ENCODE measurements at places on chromosomes 2 and 18.

- no peak for DNase-seq
These were observed 367.8 kb downstream of the LRRTM1 start for GRCh38 chr2:79936715-79937114.

GRCh38 chr2:9394816-9395215 lies 28.5 kb downstream of the ITGB1BP1 start:
- no peak for DNase-seq

DNA sequence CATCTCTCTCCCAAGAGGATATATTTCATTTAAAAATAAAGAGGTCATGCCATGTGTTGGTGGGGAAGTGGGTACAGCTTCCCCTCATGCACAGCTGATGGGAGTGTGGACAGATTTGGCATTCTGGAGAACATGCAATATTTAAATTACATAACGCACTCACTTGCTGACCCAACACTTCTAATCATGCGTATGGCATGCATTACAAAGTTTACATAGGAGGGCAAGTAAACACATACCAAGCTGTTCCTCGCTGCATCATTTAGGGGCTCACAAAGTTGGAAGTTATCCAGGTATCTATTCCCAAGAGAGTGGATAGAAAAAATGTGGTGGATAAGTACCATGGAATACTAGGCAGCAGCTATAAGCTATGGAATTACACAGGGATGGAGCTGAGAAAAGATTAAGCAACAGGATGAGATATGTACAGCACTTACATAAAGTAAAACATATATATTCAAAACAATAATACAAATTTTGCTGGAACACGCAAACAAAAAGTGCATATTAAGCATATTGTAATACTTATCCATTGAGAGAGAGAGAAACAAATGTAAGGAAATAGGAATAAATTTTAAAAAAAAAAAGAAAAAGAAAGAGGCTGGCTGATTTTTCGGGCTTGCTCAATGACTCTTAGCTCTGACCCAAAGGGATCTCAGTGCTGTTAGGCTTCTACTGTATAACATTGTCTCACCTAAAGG lies 11.0 kb downstream of the CYP1B1 start:
- DNase-seq: no peak

- DNase-seq: no peak
These were observed 12.8 kb downstream of the TANK start for GRCh38 chr2:161172901-161173540.

- DNase-seq: no peak
These were observed 582.1 kb upstream of the SETBP1 start for GRCh38 chr18:44098551-44099098.

- DNase-seq: no peak
These were observed 429.4 kb downstream of the ARHGAP15 start for GRCh38 chr2:143558665-143559064.

GRCh38 chr2:215354771-215355695 lies 43.2 kb downstream of the ATIC start:
- no peak for DNase-seq

DNA sequence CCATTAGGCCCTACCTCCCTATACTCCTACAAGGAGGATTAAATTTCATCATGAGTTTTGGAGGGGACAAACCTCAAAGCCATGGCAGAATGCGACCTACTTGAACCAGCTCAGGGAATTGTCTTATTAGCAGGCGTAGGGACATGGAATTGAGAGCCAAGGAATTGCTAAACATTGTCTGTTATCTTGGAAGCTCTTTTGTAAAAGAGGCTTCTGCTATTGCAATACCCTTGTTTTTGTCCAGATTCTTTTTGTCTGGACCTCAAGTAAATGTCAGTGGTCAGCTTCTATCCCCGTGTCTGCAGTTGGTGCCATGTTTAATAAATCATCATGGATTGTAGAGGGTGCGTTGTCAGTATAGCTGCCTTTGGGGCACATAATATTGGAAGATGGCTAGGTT lies 62.3 kb downstream of the RHBDD1 start:
- DNase-seq: no peak

DNA sequence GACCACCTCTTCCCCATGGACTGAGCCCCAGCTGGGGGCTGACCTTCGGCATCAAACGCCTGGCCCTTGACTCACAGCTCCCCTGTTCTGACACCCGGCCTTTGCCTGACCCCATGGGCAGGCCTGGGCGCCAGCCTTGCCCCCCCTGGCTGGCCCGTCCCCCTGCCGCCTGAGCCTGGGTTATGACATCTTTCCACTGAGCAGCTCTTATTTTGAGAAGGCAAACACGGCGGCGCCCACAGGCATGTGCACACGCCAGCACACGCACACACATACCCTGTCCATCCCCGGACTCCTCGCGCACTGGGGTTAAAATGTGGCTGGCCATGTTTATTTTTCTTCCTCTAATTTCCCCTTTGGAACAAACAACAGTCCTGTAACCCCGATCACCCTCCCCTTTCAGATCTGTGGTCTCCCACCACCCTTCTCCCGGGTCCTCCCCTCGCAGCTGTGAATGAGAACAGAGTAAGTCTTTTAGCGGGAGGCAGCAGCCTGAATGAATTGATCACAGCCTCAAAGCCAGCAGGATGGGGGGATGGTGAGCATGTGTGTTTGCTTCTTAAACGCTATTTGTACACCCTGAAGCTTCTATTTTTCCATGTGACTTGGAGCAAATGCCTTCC lies 11.8 kb upstream of the ATOH8 start:
- DNase-seq: no peak

DNA sequence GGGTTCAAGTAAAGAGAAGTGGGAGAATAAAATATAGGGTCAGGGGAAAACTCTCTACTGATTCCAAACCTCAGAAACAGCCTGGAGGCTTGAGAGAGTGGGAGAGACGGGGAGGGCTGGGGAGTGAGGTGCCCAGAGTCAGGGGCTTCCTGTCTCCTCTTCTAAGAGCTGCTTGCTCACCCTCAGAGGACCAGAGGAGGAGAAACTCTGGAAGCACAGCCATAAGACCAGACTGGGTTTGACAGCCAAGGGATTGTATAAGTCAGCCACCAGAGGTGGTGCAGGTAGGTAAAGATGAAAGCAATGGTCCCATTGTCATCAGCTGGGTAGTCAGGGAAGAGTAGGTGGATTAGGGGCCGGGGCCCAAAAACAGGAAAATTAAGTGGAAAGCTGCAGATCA lies 259.4 kb downstream of the TNS1 start:
- no peak for DNase-seq

GRCh38 chr2:217652761-217653639 lies 349.8 kb downstream of the TNS1 start:
- DNase-seq: no peak

- DNase-seq: no peak
These were observed 122.7 kb downstream of the LAMA1 start for GRCh38 chr18:6994771-6995430.

DNA sequence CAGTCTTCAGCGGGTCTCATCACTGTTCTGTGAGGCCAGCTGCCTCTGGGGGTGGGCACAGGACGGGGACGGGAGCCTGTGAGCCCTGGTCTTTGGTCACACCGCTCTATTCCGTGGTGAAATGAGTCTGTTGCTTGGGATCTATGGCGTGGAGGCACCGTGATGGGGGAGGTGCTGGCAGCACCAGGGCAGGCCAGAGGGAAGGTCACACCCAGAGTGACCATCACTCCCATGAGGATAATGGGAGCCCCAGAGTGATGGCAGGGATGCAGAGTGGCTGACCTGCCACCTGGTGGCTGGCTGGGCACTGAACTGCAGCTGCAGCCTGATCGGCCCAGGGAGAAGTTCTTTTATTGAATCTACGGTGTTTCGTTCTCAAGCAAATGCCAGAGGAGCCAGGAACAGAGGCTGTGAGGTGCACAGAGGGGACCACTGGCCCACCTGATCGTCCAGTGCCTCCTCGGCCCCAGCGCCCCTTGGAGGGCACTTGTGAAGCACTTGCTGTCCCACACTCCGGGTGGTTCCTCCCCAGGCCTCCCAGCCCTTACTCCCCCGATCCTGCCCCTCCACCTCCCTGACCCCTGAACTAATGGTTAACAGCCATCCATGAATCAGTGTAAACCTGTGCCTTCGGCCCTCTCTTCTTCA lies 17.9 kb downstream of the KCNIP3 start:
- DNase-seq: no peak

DNA sequence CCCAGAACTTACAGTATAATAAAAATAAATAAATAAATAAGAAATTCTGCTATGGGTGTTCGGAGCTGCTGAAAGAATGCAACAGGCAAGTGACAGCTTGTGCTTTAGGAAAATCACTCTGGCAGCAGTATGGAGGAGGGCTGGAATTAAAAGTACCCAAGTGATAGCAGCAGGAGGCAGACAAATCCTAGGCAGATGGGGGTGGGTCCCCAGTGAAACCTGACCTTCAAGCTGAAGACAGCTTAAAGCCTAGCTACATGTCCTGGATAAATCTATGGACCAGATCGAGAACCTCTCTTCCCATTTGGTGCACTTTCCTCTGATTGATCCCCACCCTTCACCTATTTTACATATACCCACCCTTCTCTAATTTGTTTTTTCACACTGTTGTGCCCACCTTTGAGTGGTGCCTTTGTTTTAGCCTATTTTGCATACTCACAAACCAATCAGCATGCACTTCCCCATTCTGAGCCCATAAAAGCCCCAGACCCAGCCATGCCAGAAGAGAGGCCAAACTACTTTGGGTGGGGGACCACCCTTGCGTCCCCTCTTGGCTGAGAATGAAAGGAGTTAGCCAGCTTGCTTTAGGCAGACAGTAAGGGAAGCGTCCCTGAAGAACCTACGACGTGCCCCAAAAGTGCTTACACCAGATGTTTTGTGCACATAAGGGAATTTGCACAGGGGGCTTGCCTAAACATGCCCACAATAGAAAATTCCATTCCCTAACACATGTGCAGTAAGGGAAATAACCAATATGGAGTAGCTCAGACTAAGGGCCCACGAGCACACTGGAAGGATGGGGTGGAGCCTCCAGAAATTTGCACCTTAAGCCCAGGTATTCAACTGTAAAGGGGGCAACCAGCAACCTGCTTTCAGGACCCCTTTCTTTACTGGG lies 3.0 kb downstream of the METTL8 start:
- no peak for DNase-seq

DNA sequence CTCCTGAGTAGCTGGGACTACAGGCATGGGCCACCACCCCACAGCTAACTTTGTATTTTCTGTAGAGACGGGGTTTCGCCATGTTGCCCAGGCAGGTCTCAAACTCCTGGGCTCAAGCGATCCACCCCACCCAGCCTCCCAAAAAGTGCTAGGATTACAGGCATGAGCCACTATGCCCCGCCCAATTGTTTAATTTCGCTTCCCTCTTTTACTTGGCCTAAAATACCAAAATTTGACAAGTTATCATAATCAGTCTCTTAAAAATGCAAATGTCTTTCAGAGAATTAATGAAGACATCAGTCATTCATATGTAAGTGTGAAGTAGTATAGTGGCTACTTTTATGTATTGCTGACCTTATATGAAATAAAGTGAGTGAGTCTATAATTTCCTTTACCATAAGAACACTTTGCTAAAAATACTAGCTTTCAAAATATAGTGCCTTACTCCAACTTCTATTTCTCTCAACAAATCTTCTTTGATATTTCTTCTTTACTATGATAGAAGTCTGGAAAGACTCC lies 9.8 kb downstream of the FBXO11 start:
- no peak for DNase-seq

GRCh38 chr2:134295441-134295840 lies 41.6 kb downstream of the MGAT5 start:
- no peak for DNase-seq

GRCh38 chr18:62490967-62491695 lies 31.7 kb upstream of the ZCCHC2 start:
- no peak for DNase-seq

- DNase-seq: no peak
These were observed 2.8 kb downstream of the TMEM169 start for GRCh38 chr2:216084547-216084946.

GRCh38 chr2:20884829-20885228 lies 61.9 kb upstream of the LDAH start:
- no peak for DNase-seq

DNA sequence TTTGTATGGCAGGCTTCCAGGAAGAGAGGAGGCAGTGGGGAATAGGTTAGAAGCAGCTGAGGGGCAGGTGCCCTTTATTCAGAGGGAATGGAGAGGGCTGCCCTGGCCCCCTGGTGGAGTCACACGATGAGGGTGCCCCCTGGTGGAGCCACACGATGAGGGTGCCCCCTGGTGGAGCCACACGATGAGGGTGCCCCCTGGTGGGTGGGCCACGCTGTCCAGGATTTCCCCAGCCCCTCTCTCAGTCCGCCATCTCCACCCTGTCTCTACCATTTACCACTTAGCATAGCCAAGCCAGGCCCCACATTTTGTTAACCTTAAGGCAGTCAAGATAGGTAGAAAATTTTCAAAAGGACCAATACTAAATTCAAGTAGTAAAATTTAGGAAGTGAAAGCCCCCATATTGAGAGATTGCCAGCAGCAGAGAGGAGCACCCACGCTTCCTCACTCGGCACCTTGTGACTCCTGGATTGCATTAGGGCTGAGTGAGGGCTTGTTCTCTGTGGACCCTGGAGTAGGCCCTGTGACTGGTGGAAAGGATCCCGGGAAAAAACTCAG lies 10.4 kb upstream of the FAM228A start:
- DNase-seq: no peak

DNA sequence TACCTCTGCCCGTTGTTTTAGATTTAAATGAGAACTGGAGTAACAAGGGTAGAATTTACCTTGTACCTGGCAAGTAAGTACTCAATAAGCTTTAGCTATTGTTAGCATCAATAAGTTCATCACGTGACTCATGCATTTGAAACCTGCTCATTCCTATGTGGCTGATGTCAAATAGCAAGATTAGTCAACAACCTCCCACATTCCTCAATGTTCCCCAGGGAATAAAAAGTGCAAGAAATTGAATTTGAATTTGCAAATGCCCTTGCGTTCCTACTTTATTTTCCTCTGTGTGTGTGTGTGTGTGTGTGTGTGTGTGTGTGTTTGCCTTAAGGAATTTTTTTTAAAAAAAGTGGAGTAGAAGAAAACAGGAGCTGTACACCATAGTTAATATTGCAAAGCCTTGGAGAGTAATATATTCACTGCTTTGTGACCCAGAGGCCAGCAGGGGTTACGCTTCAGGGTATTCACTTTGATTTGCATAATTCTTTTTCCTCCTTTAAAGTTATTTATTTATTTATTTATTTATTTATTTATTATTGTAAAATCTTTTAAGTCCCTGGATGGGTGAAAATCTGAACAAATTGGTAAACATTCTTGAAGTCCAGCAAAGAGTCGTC lies 43.9 kb upstream of the DNAH7 start:
- no peak for DNase-seq

- no peak for DNase-seq
These were observed 902.9 kb downstream of the TMEM182 start for GRCh38 chr2:103664690-103665089.

GRCh38 chr2:144889348-144889747 lies 369.4 kb upstream of the ZEB2 start:
- DNase-seq: no peak

DNA sequence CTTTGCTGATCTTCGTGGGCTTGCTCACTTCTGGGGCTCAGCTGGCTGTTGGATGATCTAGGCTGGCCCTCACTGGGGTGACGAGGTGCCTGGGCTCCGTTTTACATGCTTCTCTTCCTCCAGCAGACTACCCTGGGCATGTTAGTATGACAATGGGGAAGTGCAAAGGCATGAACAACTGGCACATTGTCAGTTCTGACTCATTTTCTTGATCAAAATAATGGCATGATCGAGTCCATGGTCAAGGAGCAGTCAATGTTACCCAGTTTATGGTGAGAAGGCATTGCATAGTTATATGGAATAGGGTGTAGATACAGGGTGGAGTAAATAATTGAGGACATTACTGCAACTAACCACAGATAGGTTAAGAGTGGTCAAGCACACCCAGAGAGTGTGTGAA lies 10.0 kb upstream of the UPP2 start:
- no peak for DNase-seq
